Suprapubic skin (tissue), 4 donors: ENCODE measurements at places on chromosomes 2 and 18. TPM values are rescaled to one million over a fixed set of nuclear protein-coding genes. Genes with fewer than 3 reads are reported as not detected.

DNA sequence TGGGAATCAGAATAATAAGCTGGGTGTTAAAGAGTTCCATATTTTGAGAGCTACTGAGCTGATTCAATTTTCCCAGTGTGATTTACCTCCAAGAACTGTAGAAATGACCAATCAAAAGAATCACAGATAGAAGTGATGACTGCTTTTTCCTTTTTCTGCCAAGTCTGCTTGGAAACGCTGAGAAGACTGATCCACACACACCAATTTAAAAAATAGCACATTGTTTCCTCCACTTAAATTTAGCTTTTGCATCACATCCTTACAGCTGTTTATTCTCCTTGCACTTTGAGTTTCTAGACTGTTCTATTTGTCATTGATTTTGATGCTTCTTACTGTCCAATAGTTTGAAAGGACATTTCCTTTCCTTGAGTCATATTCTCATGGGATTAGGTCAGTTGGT is 590.3 kb upstream of the CHAC2 start:
- H3K27me3 ChIP-seq = no peaks in the 10 kb centered on the region
- H3K27ac ChIP-seq = no peak overlapping the region
- H3K36me3 ChIP-seq = no peaks in the 10 kb centered on the region
- no peak for DNase-seq
- H3K4me1 ChIP-seq = no peaks in the 10 kb centered on the region
- H3K4me3 ChIP-seq = no peak overlapping the region

DNA sequence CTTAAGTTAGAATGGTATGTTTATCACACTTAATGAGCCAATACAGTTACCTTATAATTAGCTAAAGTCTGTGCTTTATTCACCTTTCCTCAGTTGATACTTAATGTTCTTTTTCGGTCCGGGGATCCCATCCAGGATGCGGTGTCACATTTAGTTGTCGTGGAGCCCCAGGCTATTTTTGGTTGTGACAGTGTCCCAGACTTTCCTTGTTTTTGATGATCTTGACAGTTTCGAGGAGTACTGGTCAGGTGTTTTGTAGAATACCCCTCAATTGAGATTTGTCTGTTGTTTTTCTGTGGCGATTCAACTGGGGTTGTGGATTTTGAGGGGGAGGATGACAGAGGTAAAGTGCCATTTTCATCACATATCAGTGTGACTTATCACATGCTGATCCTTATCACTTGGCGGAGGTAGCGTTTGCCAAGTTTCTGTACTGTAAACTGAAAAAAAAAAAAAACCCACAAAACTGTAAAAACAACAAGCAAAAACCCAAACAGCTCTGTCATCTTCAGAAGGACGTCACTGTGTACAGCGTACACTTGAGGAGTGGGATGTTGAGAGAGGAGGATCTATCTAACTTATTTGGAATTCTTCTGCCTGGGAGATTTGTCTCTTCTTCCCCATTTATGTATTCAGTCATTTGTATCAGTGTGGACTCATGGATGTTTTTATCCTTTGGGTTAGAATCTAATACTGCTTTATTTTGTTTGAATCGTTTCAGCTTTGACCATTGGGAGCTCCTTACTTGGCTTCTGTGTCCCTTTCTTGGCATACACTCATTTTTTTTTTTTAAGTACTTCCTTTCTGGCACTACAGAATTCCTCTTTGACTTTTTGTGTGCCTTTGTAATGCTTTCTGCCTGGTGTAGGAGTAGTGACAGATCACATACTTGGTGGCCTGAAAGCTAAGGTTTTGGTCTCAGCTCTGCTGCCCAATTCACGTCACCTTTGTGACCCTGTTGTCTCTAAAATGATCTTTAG is 68.1 kb downstream of the FMNL2 start:
- no peak for DNase-seq
- no peak overlapping the region for H3K4me3 ChIP-seq
- H3K27me3 ChIP-seq = no peaks in the 10 kb centered on the region

DNA sequence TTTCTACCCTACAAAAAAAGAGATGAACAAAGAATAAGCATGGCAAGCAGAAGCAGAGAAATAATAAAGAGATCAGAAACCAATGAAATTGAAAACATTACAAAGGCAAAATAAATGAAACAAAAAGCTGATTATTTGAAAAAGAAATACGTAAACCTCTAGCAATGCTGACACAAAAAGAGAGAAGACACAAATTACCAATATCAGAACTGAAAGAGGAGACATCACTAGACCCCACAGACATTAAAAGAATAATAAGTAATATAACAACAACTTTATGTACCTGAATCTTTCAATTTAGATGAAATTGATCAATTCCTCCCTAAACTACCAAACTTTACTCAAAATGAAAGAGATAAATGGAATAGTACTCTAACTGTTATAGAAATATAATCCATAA is 75.9 kb downstream of the TMEM163 start:
- H3K4me3 ChIP-seq = no peak overlapping the region
- DNase-seq = no peak
- H3K27ac ChIP-seq = no peak overlapping the region
- H3K4me1 ChIP-seq = no peaks in the 10 kb centered on the region
- no peaks in the 10 kb centered on the region for H3K27me3 ChIP-seq

GRCh38 chr18:6537475-6537874 is 122.8 kb upstream of the L3MBTL4 start:
- no peak overlapping the region for H3K27ac ChIP-seq
- no peak overlapping the region for H3K4me3 ChIP-seq
- DNase-seq = no peak
- no peaks in the 10 kb centered on the region for H3K27me3 ChIP-seq
- H3K36me3 ChIP-seq = no peaks in the 10 kb centered on the region
- H3K4me1 ChIP-seq = peaks cover 13% of the 10 kb centered on the region

GRCh38 chr2:169363560-169364150 is 1.3 kb upstream of the LRP2 start:
- peaks cover 46% of the 10 kb centered on the region for H3K4me1 ChIP-seq
- no peak overlapping the region for H3K27ac ChIP-seq
- DNase-seq = no peak
- no peaks in the 10 kb centered on the region for H3K36me3 ChIP-seq

DNA sequence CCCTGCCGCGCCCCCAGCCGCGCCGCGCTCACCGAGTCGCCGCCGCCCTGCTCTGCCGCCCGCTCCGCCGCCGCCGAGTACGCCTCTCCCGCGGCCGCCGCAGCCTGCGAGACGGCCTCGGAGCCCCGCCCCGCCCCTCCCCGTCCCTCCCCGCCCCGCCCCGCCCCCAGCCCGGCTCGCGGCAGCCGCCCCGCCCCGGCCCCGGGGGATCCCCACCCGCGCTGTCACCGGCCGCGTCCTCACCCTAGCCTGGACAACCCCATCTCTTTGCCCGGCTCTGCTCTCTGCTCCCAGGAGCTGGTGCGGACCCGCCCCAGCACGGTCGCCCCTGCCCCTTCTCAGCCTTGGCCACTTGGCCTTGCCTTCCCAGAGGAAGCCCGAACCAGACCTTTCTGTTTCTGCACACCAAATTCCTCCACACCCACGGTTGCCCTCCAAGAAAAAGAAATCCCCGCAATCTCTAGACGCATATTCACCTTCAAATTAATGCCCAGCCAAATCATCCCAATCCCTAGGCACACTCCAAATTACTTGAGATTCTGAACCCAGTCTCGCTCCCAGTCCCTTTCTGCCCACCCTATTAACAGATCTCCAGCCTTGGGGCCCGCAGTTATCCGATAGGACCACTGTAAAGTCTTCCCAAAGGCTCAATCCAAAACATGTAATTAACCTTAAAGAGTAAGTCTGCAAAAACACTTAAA is at the start of gene CYRIA:
Gene CYRIA (minus strand): TSS at position 87 of the 701 bp plus-strand sequence. CDS start 77,715 bp downstream, outside the sequence.
- no peaks in the 10 kb centered on the region for H3K36me3 ChIP-seq
- H3K27me3 ChIP-seq = no peaks in the 10 kb centered on the region
- H3K4me3 ChIP-seq = peak within 1 kb of the TSS; percentile 65
- H3K4me1 ChIP-seq = peaks cover 29% of the 10 kb centered on the region
- DNase-seq = no peak

GRCh38 chr2:174024524-174025270 is 59.5 kb upstream of the SP3 start:
- peak overlapping the region; percentile 4 for H3K4me3 ChIP-seq
- H3K36me3 ChIP-seq = no peaks in the 10 kb centered on the region
- peaks cover 29% of the 10 kb centered on the region for H3K4me1 ChIP-seq
- H3K27me3 ChIP-seq = no peaks in the 10 kb centered on the region
- peak; percentile 88 for DNase-seq

DNA sequence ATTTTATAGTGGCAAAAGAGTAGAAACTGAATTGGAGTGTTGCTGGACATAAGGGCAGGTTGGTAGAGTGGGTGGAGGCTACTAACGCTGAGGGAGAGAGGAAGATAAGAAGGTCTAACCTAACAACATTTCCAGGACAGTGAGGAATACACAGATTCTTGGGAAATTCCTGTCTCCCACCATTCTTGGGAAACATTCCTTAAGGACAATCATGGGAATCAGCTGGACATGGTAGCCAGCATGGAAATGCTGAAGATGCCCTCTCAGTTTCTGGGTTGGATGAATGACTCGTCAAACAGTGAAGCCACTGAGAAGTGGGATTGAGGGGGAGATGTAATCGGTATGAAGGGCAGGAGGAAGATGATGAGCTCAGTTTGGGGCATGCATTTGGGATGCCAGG is 265.4 kb downstream of the AFF3 start:
- H3K27ac ChIP-seq = no peak overlapping the region
- H3K4me3 ChIP-seq = no peak overlapping the region
- no peak for DNase-seq

- H3K27ac ChIP-seq = no peak overlapping the region
- no peaks in the 10 kb centered on the region for H3K4me1 ChIP-seq
- no peaks in the 10 kb centered on the region for H3K27me3 ChIP-seq
- no peak overlapping the region for H3K4me3 ChIP-seq
- DNase-seq = no peak
Measured at GRCh38 chr18:70709144-70709543, 420.3 kb downstream of the SOCS6 start.

DNA sequence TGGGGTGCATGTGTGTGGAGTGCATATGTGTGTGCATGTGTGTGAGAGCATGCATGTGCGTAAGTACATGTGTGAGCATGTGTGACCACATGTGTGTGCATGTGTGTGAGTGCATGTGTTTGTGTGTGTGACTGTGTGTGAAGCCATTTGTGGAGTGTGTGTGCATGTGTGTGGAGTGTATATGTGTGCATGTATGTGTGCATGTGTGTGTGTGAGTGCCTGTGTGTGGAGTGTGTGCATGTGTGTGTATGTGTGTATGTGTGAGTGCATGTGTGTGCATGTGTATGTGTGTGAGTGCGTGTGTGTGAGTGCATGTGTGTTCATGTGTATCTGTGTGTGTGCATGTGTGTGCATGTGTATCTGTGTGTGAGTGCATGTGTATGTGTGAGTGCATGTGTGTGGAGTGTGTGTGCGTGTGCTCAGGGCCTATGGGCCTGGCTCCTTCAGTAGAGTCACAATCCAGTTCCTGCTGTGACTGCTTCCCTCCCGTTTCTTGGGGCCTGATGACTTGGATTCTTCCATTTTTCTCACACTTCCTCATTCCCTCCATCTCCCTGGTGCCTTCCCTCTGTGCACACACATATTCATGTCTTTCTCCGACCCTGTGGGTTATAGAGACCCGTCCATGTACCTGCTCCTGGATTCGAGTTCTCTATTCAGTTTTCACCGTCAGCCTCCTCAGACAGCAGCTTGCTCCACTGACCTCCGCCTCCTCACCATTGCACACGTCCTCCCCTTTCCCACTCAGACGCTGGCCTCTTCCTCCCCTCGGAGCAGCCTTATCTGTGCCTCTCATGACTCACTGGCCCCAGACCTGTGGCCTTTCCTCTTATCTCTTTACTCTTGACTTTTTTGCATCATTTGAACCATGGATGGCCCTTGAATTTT is 25.2 kb downstream of the TOGARAM2 start:
- no peak overlapping the region for H3K4me3 ChIP-seq
- peaks cover 2% of the 10 kb centered on the region for H3K4me1 ChIP-seq
- H3K36me3 ChIP-seq = no peaks in the 10 kb centered on the region
- no peaks in the 10 kb centered on the region for H3K27me3 ChIP-seq

GRCh38 chr2:3442185-3442584 is 62.7 kb downstream of the TRAPPC12 start:
- no peaks in the 10 kb centered on the region for H3K27me3 ChIP-seq
- H3K36me3 ChIP-seq = peaks cover 36% of the 10 kb centered on the region
- DNase-seq = no peak
- H3K4me1 ChIP-seq = no peaks in the 10 kb centered on the region

DNA sequence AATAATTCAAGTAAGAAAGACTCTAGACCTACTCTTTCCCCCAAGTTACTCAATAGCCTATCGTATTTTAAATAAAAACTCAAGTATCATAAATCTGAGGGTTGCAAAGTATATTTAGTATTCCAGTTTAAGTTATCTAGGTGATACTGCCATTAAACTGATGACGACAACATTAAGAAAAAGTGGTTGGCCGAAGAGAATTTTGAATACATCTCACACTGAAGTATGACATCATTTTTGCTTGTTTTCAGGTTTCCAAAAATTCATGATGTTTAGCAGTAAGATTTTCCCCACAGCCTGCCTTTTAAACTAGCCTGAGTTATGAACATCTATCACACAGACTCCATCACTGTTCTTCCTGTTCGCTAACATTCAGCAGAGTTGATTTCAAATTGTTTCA is 102.1 kb upstream of the RAB27B start:
- H3K36me3 ChIP-seq = no peaks in the 10 kb centered on the region
- no peak overlapping the region for H3K4me3 ChIP-seq
- H3K27me3 ChIP-seq = no peaks in the 10 kb centered on the region
- H3K4me1 ChIP-seq = no peaks in the 10 kb centered on the region
- H3K27ac ChIP-seq = no peak overlapping the region
- no peak for DNase-seq

- H3K27ac ChIP-seq = no peak overlapping the region
- no peaks in the 10 kb centered on the region for H3K4me1 ChIP-seq
- DNase-seq = no peak
- no peaks in the 10 kb centered on the region for H3K36me3 ChIP-seq
Measured at GRCh38 chr18:55206927-55207326, 247.7 kb upstream of the CCDC68 start.

DNA sequence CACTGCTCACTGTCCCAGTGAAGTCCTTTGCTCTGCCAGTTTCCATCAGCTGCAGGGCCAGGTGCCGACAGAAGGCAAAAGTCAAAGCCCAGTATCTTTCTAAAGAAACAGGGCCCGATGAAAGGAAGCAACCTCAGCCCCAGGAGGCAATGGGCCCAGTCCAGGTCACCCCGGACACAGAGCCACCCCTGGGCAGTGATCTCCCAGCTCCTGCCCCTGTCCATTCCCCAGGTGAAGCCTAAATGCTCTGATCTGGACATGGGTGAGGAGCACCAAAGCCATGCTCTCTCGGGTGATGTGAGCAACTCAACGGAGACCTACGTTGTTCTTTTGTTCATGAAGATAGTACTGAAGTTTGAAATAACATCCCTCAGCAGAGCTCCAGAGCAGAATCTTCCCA is 61.6 kb downstream of the HDAC4 start:
- no peak overlapping the region for H3K27ac ChIP-seq
- DNase-seq = no peak
- H3K4me1 ChIP-seq = peaks cover 11% of the 10 kb centered on the region
- no peak overlapping the region for H3K4me3 ChIP-seq
- no peaks in the 10 kb centered on the region for H3K36me3 ChIP-seq
- no peaks in the 10 kb centered on the region for H3K27me3 ChIP-seq

The ALLC gene
- total RNA-seq = not detected

The VPS4B gene
- 45.0 TPM for total RNA-seq

The RTP5 gene
- not detected for total RNA-seq

The SCYGR2 gene
- not detected for total RNA-seq
